ENCODE measurements at places on chromosomes 7 and 10.

DNA sequence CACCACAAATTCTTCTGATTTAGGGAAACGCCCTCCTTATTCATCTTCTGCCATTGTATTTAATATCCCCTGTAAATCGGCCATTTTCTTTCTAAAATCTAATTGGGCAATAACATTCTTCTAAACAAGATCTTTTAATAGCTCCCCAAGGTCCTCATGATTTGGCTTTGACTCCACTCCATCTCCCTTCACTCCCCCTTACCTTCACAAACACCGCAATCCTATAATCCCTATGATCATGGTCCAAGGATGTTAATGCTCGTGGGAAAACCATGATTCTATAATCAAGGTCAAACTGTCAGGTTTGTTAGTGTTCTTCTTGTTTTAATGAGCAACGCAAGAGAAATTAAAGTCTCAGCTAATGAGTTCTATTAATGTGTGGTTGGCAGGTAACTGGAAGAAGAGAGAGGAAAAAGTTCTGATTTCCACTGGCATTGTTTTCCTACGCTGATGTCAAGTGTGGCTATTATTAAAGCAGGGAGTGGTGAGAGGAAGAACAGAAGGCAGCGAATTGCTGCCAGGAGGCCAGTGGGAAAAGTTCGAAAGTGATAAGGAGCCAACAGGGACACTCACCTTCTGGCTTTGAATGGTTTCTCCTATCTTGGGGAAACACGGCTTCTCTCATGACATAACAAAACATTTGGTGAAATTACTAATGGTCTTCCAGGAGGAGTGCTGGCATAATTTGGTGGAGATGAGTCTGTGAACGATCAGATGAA, 28.1 kb downstream of the LRRC72 start:
- DNase-seq = no peak

GRCh38 chr7:50349399-50349798, 44.9 kb downstream of the IKZF1 start:
- DNase-seq = no peak

- no peak for DNase-seq
Measured at GRCh38 chr7:71132377-71133231, 660 bp downstream of the GALNT17 start.

- no peak for DNase-seq
Measured at GRCh38 chr10:131056781-131057180, 254.7 kb downstream of the TCERG1L start.

DNA sequence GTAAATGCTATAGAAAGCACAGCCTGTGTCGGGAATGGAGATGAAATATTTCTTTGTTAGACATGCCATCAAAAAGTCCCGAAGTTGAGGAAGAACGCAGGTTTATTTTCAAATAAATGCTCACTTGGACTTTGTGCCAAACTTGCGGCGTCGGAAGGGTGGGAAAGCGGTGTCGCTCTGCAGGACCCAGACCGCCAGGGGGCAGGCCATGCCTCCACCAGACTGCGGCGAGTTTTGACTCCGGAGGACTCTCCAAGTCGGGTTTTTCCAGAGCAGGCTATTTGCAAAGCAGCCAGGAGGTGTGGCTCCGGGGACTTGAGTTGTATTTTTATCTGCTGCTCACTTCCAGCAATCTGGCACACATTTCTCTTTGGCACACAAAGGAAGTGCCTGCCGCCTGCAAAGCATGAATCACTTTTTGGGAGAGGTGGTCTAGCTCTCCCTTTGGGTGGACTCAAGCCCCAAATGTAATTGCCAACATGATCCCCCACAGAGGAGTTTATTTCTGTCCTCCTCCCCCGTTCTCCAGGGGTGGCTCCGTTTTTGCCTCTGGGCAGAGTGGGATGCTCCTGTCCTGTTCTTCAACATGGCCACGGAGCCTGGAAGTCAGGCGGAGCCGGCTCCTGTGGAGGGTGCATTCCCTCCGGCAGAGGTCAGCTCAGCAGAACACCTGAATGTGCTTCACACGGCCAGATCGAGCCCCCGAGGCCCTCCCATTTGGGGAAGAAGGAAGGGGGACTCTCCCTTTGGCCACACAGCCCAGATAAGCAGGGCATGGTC, 82.3 kb upstream of the GPR26 start:
- no peak for DNase-seq

- no peak for DNase-seq
Measured at GRCh38 chr10:61409157-61409556, 44.0 kb downstream of the TMEM26 start.

DNA sequence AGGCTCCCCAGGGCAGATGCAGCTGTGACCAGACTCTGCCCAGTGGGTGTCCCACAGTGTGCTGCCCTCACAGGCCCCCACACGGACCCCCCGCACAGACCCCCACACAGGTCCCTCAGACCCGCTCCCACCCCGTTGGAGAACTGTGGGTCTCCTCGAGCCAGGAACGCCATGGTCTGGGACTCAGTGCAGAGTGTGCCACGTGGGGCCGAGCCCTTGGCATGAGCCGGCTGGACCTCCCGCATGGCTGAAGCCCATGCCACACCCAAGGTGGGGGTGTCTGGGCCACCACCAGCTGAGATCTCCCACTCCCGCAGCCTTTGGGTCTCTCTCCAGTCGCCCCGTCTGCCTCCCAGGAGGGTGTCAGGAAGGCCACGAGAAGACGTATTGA, 34.3 kb downstream of the JAKMIP3 start:
- DNase-seq = no peak

- no peak for DNase-seq
Measured at GRCh38 chr7:28378574-28379149, 33.7 kb upstream of the CREB5 start.

DNA sequence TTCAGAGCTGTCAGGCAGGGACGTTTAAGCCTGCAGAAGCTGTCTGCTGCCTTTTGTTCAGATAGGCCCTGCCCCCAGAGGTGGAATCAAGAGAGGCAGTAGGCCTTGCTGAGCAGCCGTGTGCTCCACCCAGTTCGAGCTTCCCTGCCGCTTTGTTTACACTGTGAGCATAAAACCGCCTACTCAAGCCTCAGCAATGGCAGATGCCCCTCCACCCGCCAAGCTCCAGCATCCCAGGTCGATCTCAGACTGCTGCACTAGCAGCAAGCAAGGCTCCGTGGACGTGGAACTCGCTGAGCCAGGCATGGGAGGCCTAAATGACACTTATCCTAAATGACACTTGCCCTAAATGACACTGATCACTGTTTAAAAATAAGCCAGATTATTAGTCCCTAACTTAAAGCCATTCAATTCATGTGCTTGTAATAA, 6.8 kb upstream of the ASB15 start:
- no peak for DNase-seq

DNA sequence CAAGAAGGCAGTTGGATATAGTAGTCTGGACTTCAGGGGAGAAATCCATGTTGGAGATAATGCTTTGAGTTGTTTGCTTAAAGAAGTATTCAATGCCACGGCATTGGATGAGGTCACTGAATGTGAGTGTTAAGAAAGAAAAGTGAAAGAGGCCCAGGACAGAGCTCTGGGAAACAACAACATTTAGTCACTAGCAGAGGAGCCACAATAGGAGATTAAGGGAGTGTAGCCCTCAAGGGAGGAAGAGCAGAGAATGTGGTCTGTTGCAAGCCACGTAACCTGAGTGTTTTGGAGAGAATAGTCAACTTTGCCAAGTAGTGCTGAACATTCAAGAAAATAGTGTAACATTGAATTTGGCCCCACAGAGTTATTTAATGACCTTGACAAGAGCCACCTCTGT, 114.7 kb downstream of the MYO3A start:
- no peak for DNase-seq

GRCh38 chr7:1025743-1026581, 18.4 kb upstream of the GPR146 start:
- no peak for DNase-seq

DNA sequence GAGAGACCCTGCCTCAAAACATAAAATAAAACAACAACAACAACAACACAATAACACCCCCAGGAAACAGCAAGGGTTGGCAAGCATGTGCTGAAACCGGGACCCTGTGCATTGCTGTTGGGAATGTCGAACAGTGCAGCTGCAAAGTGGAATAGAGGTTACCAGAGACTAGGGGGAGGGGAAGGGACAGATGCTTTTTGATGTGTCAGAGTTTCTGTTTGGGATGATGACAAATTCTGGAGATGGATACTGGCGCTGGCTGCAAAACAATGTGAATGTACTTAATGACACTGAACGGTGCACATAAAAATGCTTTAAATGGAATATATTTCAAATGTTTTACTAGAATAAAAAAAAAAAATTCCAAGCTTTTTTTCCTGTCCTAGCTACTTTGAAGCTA, 241.8 kb downstream of the TEX36 start:
- no peak for DNase-seq

DNA sequence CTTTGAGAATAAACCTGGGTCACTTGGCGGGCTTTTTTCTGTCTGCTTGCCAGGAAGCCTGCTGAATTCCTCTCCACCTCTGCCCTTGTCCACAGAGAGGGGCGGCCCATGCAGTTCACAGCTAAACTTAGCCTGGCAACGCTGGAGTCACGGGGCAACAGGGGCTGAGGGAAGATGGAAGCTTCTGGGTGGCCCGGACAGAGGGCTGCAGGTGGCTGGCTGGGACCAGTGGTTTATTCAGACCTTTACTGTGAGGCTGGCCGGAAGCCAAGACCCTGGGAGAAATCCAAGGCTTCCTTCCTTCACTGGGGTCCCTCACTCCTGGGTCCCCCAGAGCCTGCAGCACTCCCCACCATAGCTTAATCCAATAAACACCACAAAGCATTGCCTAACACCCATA, 17.0 kb downstream of the ITPRIP start:
- no peak for DNase-seq

GRCh38 chr10:131620314-131620713, 280.5 kb upstream of the PPP2R2D start:
- DNase-seq = no peak

GRCh38 chr10:22693371-22693784, 21.0 kb downstream of the PIP4K2A start:
- peak; percentile 46 for DNase-seq

- DNase-seq = no peak
Measured at GRCh38 chr10:3982746-3983442, 197.9 kb upstream of the KLF6 start.
